ENCODE measurements at places on chromosomes 3 and 15.
A peak's percentile ranks its signal among the peaks of the same experiment; 100 is the strongest.

DNA sequence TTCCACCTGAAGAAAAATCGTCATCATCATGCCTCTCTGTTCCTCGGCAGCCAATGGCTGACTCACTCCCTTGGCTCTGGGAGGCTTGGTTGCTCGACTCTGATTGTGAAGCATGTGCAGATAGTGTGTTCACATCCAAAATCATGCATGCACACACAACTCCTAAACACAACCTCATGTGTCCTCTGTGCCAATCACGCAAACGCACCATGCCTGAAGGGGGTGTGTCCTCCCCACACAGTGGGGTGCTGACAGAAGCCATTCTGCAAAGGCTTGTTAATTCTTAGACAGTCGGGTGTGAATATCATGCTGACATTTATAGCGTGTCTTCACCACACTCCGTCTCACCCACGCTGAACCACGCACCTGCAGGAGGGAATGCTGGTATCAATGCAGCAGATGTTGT, 11.4 kb upstream of the CCDC174 start:
- peak; percentile 8 for DNase-seq

GRCh38 chr3:136819392-136819730, 435 bp downstream of the SLC35G2 start:
- peak; percentile 82 for DNase-seq

GRCh38 chr15:96353930-96354730, 23.6 kb downstream of the NR2F2 start:
- DNase-seq: peak; percentile 67

GRCh38 chr15:95247071-95247984, 1016.0 kb downstream of the MCTP2 start:
- DNase-seq: peak; percentile 99

DNA sequence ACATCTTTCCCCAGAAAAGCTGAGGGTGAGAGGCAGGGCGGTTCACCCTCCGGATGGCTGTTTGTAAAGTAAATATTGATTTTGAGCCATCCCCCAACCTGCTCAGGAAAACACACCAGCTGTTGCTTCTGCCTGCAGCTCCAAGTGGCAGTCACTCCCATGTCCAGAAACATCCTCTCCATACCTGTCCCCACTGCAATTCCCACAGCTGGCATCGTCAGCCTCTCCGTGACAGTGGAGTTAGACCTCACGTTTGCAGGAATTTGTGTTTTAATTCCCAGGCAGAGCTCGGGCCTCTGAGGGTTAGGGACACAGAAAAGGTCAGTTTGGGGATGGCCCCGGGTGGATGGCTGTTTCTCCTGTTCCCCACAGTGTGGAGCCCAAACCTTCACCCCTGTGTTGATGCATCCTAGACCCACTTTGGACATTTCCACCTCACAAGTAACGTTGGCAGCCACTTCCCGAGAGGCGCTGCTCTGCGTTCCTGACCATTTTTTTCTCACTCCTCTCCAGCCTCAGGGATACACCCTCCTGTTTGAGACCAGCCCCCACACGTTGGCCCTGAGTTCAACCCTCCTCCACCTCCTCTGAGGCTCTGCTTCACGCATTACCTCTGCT, 11.8 kb upstream of the FAM174B start:
- peak; percentile 21 for DNase-seq

Measured in fibroblast of lung (primary cell).